ENCODE measurements at places on chromosomes 11 and 22. TPM values are rescaled to one million over a fixed set of nuclear protein-coding genes. Genes with fewer than 3 reads are reported as not detected.

DNA sequence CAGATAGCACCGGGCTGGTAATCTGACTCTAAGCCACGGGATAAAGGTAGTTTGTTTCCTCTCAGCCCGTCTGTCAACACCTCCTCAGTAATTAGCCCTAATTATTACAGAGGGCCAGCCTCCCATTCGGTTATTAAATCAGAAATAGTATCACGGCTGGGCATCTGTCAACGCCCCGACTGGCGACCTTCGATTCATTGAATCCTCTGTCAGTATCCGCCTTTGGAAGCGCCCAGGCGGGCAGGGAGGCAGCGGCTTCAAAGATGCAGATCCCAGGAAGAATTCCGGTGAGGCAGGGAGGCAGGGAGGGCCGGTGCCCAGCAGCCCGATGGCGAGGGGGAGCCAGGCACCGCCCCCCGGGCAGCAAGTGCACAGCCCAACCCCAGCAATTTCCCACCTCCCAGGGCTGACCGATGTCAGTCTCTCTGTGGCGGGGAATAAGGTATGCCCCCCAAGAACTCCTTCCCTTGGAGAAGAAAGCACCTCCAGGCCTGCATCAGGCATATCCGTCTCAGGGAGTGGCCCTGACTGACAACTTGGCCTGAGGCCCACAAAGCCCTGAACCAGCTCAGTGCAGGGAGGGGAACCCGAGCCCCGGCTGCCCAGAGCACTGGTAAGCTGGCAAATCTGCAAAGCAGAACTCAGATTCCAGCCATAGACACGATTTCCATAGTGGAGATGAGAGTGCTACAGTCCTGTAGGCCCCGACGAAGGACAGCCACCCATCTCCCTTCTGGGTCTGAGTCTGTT lies 11.4 kb downstream of the GNB1L start:
- DNase-seq: peak; percentile 42

GRCh38 chr11:63243533-63243932 lies at the start of gene SLC22A25:
TSS of gene SLC22A25 (minus strand) at chr11:63243599. CDS start at chr11:63229652, 13,947 bp downstream.
- no peak for DNase-seq

GRCh38 chr22:46614025-46614931 lies 5.9 kb upstream of the GRAMD4 start:
- no peak for DNase-seq

- peak; percentile 26 for DNase-seq
Observed at GRCh38 chr11:75775056-75775455, 6.5 kb downstream of the DGAT2 start.

DNA sequence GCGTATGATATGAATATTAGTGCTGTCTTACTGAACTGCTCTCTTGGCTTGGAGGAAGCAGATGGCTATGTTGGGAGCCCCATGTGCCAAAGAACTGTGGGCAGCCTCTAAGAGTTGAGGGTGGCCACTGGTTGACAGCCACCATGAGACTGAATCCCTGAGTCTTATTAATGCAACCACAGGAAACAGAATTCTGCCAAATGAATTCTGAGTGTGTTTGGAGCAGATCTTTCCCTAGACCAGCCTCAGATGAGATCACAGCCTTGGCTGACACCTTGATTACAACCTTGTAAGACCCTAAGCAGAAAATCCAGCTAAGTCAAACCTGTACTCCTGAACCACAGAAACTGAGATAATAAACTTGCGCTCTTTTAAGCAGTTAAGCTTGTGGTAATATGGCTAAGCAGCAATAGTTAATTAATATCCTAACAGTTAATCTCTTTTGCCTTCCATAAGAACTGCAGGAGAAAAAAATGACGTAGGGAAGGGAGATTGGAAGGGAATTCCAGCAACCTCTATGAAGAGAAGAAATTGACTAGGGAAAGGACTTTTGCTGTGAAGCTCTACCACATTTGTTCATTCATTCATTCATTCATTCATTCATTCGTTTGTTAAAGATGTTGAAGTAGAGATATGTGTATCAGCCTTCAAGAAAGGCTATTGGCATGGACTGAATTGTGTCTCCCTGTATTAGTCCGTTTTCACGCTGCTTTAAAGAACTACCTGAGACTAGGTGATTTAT lies 26.8 kb downstream of the ADM start:
- no peak for DNase-seq

DNA sequence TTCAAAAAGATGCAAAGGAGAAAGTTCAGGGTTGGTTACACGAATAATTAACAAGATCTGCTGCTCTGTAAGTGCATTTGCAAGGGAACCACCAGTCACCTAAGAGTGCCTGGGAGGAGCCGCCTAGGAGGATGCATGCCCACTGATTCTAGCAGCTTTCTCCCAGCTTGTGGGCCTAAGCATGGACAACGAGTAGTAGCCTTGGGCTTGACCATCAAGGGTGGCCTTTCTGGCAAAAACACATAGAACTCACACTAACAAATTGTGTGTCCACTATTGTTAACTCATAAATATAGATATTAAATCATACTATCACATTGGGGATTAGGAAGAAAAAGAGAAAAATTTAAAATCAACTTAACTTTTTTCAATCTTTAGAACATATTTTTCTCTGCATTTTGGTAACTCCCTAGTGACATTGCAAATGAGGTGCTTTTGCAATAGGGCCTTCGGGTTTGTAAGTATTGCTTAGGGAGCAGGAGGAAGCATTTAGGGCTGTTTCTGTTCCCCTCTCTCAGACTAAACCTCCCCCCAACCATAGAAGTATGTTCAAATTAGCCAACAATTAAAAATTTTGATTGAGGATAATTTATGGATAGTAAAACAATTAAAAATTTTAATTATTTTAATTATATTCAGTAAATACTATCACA lies 57.3 kb upstream of the CEP295 start:
- DNase-seq: no peak

- no peak for DNase-seq
Observed at GRCh38 chr22:29267462-29267857, 321 bp downstream of the RHBDD3 start.

DNA sequence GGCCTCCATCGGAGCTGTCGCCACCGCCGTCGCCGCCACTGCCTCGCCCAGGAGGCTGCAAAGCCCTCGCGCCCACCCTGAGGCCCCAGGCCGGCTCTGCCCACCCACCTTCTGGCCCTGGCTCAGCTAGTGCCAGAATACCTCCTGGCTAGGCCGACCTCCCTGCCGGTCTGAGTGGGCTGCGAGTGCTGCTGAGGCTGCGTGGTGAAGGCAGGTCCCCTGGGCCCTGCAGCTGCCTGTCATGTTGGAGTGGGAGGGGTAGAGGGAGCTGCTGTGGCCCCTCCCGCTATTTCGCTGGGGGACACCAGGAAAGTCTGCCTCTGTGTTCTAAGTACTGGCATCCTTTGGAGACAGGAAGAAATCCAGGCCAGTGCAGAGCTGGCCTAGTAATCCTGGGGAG lies 34.2 kb downstream of the LRRC10B start:
- no peak for DNase-seq

- DNase-seq: no peak
Observed at GRCh38 chr11:5643585-5643984, 18.8 kb downstream of the TRIM34 start.

GRCh38 chr22:32776397-32776796 lies 25.1 kb upstream of the TIMP3 start:
- no peak for DNase-seq

GRCh38 chr22:27996529-27996925 lies 77.5 kb upstream of the PITPNB start:
- no peak for DNase-seq

DNA sequence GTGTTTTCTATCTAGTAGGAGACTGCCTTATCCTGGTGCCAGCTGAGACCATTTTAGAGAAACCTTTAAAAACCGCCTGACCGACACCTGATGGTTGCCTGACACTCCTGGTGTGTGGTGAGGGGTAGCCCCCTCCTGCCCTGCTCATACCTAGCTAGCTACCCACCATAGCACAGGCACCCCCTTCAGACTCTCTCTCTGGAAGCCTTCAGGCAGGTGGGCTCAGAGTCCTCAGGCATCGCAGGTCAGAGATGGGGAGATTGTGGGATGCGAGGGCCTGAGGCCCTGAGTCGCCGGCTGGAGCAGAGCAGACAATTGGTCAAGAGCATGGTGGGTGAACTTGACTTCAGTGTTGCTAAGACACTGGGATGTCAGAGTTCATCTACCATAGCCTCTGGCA lies 424.6 kb downstream of the BRD1 start:
- DNase-seq: no peak

DNA sequence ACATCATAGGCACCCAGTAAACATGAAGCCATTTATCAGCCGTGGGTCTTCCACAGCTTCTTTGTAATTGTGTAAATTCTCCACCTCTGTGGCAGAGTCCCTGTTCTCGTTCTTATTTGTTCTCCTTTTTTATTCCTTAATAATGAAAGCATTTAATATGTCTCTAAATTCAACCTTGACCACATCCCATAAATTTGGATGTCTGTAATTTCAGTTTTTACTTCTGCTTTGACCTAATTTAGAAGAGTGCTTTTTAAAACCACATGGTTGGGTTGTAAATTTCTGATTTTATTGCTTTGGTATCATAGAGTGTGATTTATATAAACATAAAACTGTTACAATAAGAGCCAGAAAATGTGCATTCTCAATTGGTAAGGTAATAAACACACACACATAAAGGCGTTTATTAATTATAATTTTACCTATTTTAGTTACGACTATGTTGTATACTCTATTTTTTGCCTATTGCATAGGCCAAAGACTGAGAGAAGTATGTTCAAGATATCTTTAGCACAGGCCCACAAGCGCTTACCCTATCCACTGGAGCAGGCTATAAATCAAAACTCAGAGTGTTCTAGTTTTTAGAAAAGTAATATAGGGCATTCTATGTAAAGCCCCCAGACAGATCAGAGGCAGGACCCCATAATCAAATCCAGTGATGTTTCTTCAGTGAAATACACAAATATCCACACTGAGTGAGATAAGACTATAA lies 58.0 kb upstream of the CCND1 start:
- no peak for DNase-seq

DNA sequence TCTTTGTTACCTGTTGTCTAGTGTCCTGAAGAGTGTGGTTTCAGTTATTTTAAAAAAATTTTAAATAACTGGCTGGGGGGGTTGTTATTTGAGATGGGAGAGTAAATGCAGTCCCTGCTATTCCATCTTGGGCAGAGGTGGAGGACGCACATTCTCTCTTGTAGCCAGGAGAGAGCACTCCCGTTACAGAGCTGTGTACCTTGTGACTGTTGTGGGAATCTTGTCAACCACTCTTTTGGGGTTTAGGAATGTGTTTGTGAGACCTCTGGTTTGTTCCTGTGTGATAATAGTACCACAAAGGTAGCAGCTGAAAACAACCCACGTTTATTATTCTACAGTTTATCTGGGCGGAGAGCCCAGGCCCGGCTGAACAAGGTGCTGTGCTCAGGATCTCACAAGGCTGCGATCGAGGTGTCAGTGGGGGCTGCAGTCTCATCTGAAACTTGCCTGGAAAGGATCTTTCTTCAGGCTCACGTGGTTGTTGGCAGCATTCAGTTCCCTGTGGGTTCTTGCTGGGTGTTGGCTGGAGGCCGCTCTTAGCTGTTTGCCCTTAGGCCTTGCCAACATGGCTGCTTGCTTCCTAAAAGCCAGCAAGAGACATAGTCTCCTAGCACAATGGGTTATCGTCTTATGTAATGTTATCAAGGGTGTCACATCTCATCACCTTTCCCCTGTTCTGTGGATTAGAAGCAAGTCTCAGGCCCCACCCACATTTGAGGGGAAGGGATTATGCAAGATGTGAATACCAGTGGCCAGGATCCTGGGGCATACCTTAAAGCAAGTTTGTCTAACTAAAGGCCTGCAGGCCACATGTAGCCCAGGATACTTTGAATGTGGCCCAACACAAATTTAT lies 20.6 kb downstream of the IGHMBP2 start:
- no peak for DNase-seq

DNA sequence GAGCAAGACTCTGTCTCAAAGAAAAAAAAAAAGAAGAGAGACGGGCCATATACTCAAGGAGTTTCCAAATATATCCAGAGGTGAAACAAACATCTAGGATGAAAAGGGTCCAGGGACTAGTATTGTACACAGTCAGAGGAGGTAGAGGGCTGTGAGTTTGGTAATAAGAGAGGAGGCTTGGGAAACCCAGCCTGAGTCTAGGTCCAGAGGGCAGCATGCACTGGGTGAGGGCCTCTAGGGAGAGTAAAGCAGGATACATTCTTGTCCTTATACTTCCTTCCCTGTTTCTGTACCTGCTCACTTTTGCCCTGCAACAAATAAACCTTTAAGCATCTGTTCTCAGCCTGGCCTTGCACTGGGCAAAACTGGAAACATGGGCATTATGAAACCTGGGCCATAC lies 31.5 kb downstream of the STIM1 start:
- DNase-seq: no peak

DNA sequence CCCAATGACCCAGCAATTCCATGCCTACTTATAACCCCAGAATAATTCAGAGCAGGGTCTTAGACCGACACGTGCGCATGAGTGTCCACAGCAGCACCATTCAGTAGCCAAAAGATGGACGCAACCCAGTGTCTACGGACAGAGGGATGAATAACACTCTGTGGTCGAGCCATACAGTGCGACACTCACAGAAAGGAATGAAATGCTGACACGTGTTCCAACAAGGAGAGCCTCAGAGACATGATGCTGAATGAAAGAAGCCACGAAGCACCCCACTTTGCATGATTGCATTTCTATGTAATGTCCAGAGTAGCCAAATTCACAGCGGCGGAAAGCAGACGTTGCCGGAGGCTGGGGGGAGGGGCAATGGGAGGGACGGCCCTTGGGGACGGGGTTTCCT lies 134.4 kb downstream of the CTTN start:
- DNase-seq: no peak

DNA sequence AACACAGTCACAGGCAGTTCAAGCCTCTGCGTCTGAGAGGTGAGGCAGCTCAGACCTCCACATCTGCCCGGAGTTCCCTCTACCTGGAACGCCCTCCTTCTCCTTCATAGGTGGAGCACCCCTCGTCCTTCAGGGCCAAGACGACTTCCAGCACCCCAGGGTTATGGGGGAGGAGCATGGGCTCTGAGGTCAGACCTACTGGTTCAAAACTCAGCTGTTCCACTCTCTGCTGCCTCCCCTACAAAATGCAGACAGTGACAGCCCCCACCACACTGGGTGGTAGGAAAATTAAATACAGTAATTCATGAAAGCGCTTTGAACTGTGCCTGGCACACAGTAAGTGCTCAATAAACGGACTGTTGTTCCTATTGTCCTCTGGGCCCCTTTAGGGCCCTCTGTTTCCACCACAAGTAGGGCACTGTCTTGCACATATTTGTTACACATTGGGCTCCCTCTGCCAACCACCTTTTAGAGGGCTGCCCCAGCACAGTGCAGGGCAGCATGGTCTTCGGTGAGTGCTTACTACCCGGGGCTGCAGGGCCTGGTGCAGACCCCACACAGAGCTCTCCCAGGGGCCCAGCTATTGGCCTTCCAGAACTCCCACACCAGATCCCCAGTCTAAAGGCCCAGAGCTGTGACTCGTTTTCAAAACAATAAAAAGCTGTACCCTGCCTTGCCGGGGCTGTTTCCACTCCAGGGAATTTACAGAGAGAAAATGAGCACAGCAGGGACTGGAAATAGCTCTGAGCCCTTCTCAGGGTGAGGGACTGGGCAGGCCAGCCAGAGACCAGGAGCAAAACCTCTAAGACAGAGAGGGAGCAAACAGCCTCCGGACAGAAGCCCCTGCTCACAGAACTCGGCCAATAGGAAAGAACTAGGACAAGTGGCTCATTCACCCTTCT lies 2.5 kb downstream of the TMEM184B start:
- DNase-seq: no peak

GRCh38 chr11:1762537-1763302 lies 1.0 kb downstream of the CTSD start:
- DNase-seq: no peak

Gene CRYAB
- not detected for total RNA-seq

Gene RFPL1
- not detected for total RNA-seq

Gene TRIM66
- total RNA-seq: 0.95 TPM

Gene TBX10
- total RNA-seq: not detected

Gene CTSW
- total RNA-seq: not detected

Gene FAM83F
- total RNA-seq: 0.09 TPM

Gene TENM4
- total RNA-seq: 16.6 TPM

Gene GAL3ST1
- 10.1 TPM for total RNA-seq

Measured in neural progenitor cell (in vitro differentiated cells).